ENCODE measurements at places on chromosomes 5 and 9.

GRCh38 chr5:14678773-14679334 is 14.3 kb downstream of the OTULIN start:
- DNase-seq = no peak

- DNase-seq = no peak
These were observed 14.0 kb downstream of the IRX2 start for GRCh38 chr5:2737273-2738155.

GRCh38 chr5:73666891-73667290 is 40.9 kb downstream of the ARHGEF28 start:
- no peak for DNase-seq

GRCh38 chr9:109624896-109625295 is 126.8 kb upstream of the PTPN3 start:
- no peak for DNase-seq

DNA sequence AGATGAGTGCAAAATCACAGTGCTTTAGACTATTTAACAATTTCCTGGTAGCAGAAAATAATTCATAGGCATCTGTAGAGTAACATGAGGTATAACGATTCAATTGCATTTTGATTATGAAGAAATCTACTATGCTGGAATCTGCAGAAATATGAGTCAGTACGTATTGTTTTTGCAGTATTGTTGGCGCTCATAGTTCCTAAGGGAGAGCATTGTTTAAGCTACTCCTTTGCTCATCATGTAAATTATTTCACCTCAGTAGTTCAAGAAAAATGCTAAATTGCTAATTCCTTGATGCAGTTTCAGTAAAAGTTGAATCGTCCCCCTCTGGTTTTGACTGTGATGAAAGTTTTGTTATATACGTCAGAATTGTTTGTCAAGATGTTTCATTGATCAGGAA is 458.4 kb downstream of the HINT1 start:
- DNase-seq = no peak

DNA sequence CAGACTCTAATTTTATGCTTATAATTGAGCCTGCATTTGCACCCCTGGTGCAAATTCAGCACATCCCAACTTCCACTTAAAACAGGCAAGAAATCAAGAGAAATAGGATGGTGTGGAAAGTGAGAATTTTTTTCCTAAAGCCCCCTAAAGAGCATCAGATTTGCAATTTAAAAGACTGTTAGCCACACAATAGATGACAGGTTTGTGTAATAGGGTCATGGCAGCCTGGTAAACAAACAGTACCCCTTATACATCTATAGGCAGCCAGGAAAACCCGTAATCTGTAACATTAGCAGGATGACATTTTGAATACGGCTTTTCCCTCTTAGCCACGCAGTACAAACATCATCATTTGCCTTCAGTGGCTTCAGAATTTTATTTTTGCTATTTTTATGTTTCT is 17.2 kb downstream of the EBF1 start:
- DNase-seq = no peak

GRCh38 chr5:109971968-109972367 is 282.2 kb downstream of the MAN2A1 start:
- no peak for DNase-seq

DNA sequence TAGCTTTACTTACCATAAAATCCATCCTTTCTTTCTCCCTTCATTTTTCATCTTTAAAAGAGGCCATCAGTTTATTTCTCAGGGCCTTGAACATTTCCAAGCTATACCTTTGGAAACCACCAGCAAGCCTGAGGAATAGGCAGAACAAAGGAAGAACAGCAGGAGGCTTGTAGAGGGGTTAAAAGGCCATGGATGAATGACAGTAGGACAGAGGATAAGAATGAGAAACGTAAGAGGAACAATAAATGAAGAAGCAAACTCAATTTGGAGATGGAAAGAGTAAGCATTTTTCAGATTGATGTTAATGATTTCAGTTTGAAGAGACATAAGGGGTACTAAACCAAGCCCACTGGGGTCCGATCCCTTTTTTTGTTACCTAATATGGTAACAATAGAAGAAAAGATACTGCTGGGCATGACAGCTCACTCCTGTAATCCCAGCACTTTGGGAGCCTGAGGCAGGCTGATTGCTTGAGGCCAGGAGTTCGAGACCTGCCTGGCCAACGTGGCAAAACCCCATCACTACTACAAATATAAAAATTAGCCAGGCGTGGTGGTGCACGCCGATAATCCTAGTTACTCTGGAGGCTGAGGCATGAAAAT is 106.6 kb upstream of the NMUR2 start:
- no peak for DNase-seq

DNA sequence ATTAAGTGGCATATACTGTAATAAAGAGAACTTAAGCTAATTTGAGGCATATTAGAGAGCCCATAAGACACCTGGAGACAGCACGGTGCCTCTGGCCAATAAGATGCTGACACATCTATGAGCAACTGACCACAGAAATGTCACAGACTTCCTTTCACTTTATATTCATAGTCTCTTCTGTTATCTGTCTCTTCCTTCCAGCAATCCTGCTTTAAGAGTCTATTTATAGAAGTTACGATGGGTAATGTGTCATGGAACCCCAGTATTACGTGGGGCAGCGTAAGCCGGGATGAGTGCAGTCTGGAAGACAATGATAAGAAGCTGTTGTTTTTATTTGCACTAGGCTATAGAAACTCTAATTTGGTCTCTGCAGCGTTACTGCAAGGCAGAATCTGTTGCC is 136.8 kb downstream of the CFAP90 start:
- DNase-seq = no peak

DNA sequence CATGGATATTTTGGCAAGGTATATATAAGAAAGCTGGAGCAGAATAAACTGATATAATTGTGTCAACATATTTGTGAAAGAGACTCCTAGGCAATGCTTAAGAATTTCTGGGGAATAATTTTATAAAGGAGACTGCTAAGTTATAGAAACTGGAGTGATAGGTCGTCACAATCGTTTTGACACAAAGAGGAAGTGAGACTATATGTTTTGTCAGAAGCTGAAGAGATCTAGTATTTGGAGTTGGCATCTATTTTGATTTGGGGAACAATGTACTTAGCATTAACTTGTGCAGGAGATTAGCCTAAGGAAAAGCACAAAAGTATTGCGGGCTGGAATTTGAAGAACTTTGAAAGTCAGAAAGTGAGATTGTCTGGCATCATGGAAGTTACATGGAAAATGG is 582.5 kb downstream of the TAF11L14 start:
- no peak for DNase-seq

All from HFFc6 (cell line).